SK-N-DZ (cell line): ENCODE measurements at places on chromosomes 16 and 17.

GRCh38 chr16:79320956-79321355 lies 279.6 kb downstream of the MAF start:
- DNase-seq = no peak

DNA sequence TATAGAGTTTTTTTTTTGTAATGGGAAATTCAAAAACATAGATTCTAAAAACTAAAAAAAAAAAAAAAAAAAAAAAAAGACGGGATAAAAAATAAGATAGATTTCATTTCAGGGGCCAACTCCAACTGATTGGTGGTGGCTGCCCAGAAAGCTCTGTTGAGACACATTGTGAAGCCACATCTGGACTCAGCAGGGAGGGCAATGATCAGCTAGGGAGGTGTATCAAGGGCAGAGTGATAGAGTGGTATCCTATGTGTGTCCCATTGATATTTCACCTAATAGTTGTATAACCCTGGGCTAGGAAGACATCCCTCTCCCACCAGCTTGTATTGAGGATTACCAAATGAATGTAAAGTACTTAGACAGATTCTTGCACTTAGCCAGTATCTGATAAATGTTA lies 6.7 kb upstream of the CMTR2 start:
- no peak for DNase-seq

GRCh38 chr16:30004811-30005242 lies 6.0 kb downstream of the DOC2A start:
- DNase-seq = no peak

DNA sequence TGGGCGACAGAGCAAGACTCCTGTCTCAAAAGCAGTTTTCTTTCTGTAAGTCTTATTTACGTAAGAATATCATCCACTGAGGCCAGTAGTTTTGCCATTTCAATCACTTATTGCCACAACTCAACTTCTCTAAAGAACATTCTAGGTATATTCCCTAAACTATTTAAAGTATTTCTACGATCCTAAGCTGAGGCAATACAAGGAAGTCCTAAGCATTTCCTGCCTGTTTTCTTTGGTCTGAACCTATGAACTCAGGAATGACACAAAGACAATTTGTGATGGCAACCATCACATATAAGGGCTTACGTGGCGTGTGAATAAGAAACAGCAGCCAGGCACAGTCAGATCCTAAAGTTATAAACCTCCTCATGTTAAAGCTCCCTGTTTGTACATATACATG lies 14.2 kb downstream of the USP36 start:
- no peak for DNase-seq

DNA sequence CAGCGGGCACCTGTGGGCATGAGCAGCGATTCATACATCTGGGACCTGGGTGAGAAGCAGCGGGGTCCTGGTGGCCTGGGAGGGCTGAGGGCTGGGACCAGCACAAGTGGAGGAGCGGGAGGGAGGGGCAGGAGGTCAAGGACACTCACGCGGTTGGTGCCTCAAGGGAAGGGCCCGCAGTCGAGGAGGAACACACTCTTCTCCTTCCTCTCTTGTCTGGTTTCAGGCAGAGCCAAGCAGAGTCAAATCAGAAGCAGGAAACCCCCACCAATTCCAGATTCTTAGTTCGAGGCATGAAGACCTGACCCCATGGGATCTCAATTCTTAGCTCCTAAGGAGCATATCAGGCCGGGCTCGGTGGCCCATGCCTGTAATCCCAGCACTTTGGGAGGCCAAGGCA lies 15.7 kb downstream of the DNAI2 start:
- no peak for DNase-seq

DNA sequence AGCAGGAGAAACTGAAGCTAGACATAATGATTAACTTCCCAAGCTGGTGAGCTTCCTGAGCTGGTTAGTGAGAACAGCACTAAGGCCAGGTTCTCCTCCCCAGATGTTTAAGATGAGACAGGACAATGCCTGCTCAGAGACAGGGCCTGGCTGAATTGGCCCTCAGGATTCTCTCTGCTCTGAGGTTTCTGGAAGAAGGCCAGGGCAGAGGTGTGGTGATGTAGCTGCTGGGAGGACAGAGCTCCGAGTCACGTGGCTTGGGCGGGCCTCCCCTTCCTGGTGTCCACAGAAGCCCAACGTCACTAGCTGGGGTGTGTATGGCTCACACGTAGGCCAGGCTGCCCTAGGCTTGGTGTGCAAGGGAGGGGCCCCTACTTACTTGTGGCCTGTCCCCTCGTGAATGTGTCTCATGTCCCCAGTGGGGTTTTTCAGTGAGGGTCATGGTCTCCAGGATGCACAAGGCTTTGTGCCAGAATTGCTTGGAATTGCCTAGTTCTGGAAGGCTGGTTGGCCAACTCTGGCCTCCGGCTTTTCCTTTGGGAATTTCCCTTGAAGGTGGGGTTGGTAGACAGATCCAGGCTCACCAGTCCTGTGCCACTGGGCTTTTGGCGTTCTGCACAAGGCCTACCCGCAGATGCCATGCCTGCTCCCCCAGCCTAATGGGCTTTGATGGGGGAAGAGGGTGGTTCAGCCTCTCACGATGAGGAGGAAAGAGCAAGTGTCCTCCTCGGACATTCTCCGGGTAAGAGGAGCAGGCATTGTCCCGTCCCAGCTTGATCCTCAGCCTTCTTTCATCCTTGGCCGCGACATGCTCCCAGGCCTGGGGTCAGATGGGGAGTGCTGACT lies 3.4 kb downstream of the NOD2 start:
- peak; percentile 36 for DNase-seq

DNA sequence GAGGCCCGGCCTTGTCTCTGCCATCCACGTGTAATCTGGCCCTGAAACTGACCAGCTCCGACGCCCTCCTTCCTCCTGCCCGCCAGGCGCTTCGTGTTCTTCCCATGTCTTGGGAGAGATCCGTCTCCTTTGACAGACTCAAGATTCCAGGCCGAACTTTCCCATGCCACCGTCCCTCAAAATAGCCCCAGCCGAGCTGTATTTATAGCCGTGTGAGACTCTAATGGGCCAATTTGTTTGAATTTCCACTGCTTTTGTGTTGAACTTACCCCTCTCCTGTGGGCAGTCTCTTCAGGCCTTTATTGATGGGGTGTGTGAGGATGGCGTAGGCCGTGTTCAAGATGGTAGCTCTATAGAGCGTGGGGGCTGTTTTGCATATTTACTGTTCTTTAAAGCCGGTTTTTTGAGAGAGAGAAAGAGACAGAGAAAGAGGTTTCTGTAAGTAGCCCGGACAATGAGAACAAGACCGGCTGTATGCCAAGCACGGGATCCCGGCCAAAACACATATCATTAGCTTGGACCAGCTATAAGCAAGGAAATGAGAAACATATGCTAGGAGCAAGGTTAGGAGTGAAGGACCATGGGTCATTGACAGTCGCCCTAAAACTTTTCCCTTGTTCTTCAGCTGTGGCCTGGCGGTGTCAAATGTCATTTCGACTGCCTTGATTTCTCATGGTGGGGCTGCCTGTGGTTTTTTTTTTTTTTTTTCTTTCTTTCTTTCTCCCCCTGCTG lies 124.5 kb upstream of the ZFHX3 start:
- peak; percentile 73 for DNase-seq

- no peak for DNase-seq
These were observed 16.4 kb downstream of the GJD3 start for GRCh38 chr17:40348136-40348504.

- no peak for DNase-seq
These were observed 2.3 kb upstream of the PAQR4 start for GRCh38 chr16:2966808-2967191.

- DNase-seq = peak; percentile 47
These were observed 6.9 kb downstream of the IGFBP4 start for GRCh38 chr17:40450175-40450574.

DNA sequence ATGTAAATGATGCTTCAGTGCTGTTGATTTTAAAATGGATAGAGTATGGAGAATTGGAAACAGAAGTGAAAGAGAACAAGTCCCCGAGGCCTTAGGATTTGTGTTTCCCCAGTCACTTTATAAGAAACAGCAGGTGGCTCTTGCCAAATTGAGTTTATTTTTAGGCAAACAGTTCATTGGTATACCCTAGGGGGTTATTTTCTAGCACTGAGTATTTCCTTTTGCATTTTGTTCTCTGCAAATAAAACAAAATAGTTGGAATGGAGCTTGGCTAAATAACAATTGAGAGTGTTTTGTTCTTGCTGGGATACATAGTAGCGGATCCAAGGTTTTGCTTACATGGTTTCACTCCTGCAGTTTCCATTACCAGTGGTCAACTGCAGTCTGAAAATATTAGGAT lies 591.1 kb upstream of the C16orf82 start:
- DNase-seq = no peak

DNA sequence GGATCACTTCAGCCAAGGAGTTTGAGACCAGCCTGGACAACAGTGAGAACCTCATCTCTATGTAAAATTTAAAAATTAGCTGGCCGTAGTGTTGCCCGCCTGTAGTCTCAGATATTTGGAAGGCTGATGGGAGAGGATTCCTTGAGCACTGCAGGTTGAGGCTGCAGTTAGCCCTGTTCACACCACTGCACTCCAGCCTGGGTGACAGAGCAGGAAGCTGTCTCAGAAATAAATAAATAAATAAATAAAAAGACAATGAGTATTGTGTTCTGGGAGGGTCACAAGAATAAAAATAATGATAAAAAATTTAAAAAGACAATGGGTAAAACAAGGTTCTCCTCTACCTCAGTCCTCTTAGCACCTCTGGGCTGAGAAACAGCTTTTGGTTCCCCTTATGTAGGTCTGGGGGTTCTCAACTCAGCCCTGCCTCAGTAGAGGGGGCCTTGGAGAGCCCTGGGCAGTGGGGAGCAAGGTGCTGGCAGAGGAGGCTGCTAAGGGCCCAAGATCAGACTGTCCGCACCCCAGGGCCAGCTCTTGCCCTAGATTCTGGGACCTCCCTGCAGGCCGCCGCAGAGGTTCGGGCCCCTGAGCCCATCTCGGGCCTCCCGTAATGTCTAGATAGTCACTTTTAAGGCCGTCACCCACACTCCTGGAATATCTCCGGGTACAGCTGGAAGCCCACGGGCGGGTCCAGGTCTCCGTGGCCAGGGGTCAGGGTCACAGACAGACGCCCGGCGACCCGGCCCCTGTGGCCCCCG lies 3.4 kb downstream of the ZNF764 start:
- DNase-seq = no peak

- peak; percentile 71 for DNase-seq
These were observed 23.4 kb upstream of the SREBF1 start for GRCh38 chr17:17859909-17860765.

DNA sequence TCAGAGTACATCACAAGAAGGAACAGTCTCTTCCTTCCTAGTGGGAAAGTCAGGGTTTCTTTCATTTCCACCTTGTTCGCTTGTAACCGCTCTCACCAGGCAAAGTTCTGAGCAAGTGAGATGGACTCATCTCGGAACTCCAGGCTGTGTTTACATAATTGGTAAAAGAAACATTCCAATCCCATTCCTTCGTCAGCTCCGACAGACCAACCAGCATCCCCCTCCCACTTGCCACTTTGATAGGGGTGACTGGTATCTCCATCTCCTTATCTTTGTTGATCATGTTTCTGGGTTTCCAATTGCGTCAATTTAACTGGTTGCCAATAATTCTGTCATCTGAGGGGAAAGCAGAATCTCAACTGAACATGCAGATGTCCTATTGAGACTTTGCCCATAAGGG lies 36.8 kb upstream of the LYRM9 start:
- no peak for DNase-seq

- DNase-seq = no peak
These were observed 16.4 kb downstream of the TMEM238L start for GRCh38 chr17:10787306-10788045.

DNA sequence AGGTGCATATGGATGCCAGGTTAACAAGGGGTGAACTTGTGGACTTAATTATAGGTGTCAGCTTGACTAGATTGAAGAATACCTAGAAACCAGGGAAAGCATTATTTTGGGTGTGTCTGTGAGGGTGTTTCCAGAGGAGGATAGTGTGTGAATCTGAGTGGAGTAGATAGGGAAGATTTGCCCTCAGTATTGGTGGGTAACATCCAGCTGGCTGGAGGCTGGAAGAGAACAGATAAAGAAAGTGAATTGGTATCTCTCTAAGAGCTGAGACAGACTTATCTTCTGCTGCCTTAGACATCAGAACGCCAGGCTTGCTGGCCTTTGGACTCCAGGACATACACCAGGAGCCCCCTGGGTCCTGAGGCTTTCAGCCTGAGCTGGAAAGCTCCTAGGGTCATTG lies 75.2 kb downstream of the CDRT15 start:
- DNase-seq = no peak

- peak; percentile 56 for DNase-seq
These were observed 38.1 kb downstream of the SOST start for GRCh38 chr17:43720311-43721060.

DNA sequence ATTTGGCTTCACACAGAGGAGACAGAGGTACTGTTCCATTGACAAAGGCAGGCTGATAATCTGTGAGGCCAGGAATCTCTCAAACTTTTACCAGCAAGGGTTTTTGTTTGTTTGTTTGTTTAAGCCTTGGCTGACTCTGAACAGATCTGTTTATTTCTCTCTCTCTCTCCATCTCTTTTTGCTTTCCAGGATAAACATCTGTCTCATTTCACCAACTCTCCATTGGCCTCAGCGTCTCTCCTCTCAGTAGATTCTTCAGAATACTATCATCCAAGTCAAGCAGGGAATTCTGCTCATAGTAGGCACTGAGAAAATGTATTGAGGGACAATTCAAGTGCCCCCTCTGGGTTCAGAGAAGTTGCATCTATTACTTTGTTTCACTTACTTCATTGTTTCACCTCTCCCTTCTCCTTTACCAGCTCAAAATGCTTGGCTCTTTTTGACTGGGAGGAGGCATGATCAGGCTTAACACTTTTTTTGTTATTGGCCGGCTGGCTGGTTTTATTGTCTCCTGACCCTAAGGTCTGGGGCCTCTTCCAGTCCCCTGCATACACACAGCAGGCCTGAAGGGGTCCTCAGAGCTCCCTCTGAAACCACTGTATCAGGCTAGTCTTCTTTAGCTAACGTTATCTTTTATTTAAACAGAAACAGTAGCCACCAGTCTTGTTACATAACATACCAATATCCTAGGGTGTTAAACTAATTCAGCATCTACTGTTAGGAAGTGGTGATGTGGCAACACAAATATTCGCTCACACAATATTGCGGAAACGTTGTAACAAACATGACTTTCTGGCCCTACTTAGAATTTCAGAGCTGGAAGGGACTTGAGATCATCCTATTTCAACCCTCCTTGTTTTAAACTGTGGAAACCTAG lies 2.0 kb upstream of the YPEL2 start:
- peak; percentile 81 for DNase-seq

GRCh38 chr17:11369575-11369974 lies 128.6 kb downstream of the SHISA6 start:
- DNase-seq = no peak

DNA sequence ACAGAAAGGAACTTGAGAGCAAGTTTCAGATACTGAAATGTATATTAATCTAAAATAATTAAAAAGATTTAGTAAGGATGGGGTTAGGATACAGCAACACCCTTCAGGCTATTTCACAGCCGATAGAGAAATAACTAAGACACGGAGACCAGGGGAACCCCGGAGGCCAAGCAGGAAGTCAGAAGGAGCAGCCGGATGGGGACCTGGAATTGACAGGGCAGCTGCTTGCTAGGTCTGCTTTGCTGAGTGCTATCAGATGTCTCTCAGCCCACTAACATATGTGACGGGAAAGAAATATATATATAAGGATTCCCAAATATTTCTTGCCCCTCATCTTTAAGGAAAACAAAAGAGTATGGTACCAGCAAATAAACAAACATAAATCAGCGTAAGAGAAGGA lies 154.1 kb upstream of the CDH5 start:
- no peak for DNase-seq

GRCh38 chr17:72922219-72922618 lies 170.3 kb downstream of the SLC39A11 start:
- no peak for DNase-seq
